HS-27A (cell line): ENCODE measurements at places on chromosomes 11 and 22.

DNA sequence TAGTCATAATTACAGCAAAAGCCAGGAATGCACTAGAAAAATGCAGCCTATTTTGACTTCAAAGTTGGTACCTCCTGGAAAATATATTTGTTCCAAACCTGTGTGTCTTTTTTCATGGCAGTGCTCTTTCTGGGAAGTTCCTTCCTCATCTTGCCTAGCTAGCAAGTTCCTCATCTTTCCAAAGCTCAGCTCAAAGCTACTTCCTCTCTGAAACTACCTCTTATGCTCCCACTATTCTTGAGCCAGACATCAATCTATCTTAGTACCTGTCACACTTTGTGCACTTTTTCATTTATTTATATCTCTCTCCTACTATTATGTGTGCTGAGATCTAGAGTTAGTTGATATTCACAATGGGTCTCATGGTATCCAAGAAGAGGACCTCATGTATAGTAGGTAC is 191.6 kb upstream of the CCDC90B start:
- no peak for DNase-seq

DNA sequence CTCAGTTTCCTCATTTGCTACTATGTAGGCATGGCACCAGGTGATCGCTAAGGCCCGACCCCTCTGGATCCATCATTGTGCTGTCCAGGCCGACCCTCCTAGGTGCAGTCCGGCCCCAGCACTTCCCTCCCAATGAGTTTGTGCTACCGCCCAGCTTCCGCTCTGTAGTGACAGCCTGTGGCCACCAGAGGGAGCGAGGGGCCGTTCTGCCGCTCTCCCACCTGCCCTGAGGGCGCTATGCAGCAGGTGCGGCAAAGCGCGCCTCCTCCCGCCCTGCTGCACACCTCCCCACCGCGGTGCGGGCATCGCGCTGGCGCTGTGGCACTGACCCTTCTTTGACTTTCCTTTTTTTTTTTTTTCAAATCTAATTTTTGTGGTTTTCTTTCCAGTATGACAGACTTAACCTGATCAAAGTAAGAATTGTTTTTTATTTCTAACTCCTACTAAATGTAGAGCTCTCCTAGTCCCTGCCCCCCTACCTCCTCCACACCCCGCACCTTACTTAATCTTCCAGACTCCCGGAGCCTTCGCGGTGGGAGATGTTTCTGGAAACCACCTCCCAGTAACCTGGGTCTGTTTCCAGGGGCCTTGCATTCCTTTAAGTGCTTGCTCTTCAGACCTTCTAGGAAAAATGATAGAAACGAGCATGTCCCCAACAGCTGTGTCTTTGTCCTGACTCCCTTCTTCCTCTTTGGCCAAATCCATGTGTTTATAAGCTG is 73.7 kb downstream of the SCN3B start:
- DNase-seq, result no peak

DNA sequence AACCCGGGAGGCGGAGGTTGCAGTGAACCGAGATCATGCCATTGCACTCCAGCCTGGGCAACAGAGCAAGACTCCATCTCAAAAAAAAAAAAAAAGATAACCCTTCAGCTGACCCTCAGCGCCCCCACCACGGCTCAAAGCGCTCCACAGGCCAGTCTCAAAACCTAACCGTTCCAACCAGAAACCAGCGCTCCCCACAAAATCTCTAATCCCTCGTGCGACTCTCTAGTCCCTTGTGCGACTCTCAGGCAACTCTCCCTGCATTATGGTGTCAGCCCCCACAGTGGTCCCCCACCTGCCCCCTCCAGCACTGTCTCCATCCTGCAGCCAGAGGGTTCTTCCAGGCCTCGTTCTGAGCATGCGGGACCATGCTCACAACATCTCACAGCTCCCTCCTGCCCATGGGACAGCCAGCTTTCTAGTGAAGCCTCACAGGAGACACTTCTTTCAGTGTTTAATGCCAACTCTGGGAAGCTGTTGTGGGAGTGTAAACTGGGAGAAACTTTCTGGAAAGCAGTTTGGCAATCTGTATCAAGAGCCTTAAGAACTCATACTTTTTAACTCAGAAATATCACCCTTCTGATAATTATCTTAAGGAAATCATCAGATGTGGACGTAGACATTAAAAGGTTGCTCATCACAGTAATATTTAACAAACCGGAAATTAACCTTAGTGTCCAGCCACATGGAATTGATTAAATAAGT is 4.2 kb upstream of the RASGRP2 start:
- no peak for DNase-seq

GRCh38 chr11:125330462-125331325 is 165.4 kb downstream of the FEZ1 start:
- DNase-seq, result no peak

DNA sequence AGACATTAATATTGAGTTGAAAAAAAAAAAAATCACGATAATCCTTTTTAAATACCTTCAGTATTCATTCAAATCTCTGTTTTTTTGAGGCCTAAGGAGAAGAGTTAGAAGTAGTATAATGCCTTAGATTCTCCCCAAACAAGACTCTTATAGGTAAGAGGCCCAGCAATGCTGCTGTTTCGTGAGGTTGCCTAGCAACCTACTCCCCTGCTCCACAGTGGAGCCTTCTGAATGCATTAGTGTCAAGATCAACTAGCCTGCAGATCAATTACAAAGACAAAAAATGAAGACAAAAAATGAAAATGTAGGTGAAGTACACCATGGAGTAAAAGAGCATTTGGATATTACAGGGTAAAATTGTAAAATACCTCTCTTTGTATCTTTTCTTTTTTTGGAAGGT is 229.8 kb upstream of the LUZP2 start:
- DNase-seq, result no peak
